Stimulated activated CD4-positive, alpha-beta T cell treated with anti-CD3 and anti-CD28 coated beads, Interleukin-15, amount 100 ng/mL, for 1 hour (primary cell): ENCODE measurements at places on chromosomes 5 and 9.

- DNase-seq = no peak
These were observed 12.0 kb upstream of the RNF130 start for GRCh38 chr5:180083529-180084060.

- DNase-seq = no peak
These were observed at the start of gene OR1B1 for GRCh38 chr9:122657527-122657926. OR1B1 (minus strand) TSS chr9:122657627.

DNA sequence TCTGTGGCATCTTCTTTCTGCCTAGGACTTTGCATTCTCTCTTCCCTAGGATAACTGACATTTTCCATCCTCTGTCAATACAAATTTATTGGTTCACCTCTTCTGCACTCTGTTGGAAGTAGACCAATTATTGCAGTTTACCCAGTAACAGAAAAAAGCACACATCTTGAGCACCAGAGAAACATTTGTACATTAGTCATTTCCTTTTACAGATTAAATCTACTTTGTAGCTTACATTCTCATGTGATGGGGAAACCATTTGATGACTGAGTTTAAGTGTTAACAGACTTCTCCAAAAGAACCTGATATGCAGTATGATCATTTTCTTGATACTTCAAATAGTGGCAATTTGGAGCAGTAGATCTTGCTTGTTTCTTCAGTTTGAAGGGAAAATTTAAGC lies 1098.8 kb downstream of the DTWD2 start:
- DNase-seq = no peak

DNA sequence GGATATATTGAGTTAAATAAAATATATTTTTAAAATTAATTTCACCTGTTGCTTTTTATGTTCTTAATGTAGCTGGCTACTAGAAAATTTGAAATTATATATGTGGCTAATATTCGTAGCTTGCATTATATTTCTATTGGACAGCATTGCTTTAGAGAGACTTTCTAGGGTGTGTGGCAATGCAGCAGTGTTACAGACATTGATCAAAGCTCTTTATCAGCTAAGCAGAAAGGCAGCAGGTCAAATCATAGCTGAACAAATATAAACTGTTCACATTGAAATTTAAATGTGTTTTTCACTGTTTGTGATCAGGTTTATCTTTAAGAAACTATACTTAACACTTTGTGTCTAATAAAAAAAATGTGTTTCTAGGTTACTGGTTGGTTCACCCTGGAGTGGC lies 52.6 kb downstream of the ITGA2 start:
- no peak for DNase-seq

- no peak for DNase-seq
These were observed 22.4 kb upstream of the FCN2 start for GRCh38 chr9:134858051-134858841.

GRCh38 chr9:136558373-136558772 lies 12.5 kb upstream of the NOTCH1 start:
- DNase-seq = no peak

DNA sequence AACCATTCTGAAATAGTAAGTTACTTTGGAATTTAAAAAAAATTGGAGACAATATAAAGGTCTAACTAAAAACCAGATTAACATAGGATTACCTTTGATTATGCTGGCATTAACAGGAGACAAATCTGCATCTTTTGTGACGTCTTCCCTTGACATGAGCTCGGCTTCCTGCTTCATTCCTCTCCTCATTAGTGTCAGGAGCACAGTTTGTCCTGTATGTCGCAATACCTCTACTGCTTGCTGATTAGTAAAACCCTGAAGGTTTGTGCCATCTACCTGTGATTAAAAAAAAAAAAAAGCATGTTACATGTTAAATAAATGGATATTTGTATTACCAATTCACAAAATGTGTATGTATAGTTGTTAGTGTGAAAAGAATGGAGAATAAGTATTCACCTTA lies 73.7 kb downstream of the MPDZ start:
- no peak for DNase-seq

DNA sequence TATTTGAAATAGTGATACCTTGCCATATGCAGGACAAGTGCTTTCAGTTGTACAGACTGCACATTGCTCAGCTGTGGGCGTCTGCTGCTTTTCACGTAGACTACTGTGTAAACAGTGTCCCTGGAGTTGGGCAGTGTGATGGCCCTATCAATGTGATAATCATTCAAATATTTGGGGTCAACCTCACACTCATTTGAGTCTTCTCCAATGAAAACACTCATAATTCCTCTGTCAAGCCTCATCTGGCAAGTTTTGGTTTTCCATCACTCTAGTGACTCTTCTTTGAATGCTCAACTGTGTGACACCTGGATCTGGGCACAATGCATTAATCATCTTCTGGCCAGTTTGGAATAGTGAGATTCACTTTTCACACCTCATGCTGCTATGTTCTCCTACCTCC lies 64.4 kb downstream of the UGCG start:
- no peak for DNase-seq

DNA sequence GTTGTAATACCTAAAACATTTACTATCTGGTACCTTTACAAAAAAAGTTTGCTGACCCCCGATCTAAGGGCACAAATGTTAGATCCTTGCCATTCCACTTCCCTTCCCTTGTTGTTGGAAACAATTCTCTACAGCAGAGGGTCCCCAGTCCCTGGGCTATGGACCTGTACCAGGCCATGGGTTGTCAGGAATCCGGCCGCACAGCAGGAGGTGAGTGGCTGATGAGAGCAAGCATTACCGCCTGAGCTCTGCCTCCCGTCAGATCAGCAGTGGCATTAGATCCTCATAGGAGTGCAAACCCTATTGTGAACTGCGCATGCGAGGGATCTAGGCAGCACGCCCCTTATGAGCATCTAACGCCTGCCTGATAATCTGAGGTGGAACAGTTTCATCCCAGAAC lies 248.5 kb downstream of the AP3B1 start:
- DNase-seq = no peak

DNA sequence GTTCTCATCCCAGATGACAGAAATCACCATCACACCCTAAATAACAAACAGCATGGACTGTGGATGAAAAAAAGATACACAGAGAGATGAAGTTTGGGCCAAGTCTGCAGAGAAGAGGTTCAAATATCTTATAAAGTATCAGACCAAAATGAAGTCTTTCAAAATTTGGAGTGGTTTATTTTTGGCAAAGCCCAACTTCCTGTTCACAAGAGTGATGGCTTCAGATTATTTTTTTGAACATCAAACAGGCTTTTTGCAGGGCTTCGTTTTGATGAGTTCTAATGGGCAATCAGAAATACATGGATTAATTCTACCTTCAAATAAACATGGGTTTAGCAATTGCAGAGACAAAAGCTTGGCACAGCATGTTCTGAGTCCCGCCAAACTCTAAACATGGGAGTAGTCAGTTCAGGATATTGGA lies 378.2 kb upstream of the RPS23 start:
- DNase-seq = no peak

- peak; percentile 26 for DNase-seq
These were observed 29.0 kb upstream of the CCNG1 start for GRCh38 chr5:163408311-163408923.

DNA sequence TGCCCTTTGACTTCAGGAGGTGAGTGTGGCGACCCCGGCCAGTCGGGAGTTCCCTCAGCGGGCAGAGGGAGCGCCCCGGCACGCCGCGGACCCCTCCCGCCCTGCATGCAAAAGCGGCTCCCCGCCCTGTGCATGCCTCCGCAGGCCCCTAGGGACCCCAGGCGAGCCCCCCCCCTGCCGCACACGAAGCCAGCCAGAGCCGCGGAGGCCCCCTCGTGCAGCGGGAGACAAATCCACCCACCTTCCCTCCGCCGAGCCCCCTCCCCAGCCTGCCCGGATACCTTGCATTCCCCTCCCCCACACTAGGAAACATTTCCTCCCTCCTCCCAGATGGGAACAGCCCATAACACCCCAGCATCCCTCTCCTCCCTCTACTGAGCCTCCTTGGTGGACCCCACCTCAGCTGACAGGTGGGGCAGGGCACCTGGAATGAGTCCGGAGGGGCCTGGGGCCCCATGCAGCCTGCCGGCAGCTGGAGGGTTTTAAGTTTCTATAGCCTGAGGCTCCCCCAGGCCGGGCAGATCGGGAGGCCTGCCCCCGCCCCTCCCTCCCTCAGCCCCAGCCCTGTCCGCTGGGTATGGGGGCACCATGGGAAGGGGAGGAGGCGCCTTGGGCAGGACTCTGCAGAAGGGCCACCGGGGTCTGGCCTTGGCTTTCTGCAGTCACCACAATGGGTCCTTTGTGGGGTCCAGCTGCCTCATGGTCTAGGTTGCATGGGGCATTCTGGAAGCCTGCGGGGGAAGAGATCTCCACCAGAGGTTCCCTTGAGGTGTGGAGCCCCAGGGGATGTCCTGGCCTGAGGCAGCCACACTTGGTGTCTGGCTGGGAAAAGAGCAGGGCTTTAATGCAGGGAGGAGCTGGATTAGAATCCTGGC lies 601 bp downstream of the ERGIC1 start:
- DNase-seq = no peak

- DNase-seq = no peak
These were observed 17.2 kb downstream of the FBXW11 start for GRCh38 chr5:171989276-171989675.

- no peak for DNase-seq
These were observed 101.6 kb upstream of the MAP1B start for GRCh38 chr5:72005671-72006070.

- DNase-seq = no peak
These were observed 33.3 kb downstream of the AHRR start for GRCh38 chr5:354581-355378.

GRCh38 chr9:106648799-106649198 lies 214.2 kb upstream of the ZNF462 start:
- DNase-seq = no peak

DNA sequence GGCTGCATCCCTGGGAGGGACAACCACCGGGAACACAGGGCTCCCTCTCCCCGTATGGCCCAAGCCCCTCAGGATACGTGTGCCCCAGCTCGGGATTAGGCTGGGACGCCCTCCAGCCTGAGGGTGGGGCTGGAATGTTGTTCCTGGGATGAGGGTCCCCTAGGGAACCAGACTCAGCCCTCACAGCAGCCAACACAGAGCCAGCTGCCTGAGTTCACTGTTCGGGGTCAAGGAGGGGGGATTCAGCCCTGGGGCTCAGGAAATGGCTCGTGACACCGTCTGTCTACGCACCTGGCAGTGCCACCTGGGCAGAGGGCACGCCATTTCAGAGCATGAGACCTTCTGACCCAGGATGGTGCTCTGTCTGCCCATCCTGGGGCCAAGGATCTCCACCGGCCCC lies 8.9 kb downstream of the RNF44 start:
- DNase-seq = no peak

GRCh38 chr9:79764374-79764773 lies 192.6 kb downstream of the TLE4 start:
- DNase-seq = no peak

DNA sequence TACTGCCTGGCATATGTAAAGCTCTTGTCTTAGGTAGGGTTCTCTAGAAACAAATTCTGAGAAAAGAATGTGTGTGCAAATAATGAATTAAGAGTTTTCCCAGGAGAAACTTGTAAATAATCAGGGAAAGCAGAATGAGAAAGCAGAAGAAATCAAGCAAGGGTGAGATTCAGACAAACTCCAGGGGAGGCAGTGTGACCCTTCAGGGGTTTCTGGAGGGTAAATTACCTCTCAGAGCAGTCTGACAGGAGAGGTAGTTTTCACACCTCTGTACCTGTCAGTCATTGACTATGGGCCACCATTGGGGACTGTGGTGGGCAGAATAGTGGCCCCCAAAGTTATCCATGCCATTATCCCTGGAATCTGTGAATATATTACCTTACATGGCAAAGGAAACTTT lies 124.6 kb downstream of the KCTD16 start:
- DNase-seq = no peak

- no peak for DNase-seq
These were observed 290.2 kb upstream of the RGMB start for GRCh38 chr5:98483301-98483685.

- DNase-seq = no peak
These were observed 34.3 kb upstream of the TBC1D2 start for GRCh38 chr9:98289614-98290201.

GRCh38 chr5:91145333-91145620 lies 237.8 kb downstream of the ARRDC3 start:
- no peak for DNase-seq

- DNase-seq = no peak
These were observed 227.5 kb downstream of the GNA14 start for GRCh38 chr9:77420641-77421040.

DNA sequence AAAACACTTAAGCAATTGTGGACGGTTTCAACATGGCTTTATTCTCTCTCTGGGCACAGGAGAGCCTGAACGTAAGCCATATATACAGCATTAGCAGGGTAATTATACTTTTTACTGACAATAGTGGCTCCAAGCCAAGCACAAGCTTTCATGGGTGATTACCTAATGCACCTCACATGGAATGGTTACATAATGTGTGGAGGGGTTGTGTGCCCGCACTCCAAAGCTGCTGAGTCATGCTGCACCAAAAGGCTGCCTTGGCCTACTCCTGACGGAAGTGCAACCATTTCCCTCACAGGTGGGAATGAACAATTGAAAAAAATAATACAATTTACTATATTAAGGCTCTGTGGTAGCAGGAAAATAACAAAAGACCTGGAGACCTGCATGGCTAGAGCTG lies 86.5 kb upstream of the ATP10B start:
- DNase-seq = no peak

GRCh38 chr5:167248257-167248656 lies 1043.2 kb upstream of the WWC1 start:
- no peak for DNase-seq

GRCh38 chr5:164422400-164422799 lies 917.0 kb downstream of the MAT2B start:
- DNase-seq = no peak

DNA sequence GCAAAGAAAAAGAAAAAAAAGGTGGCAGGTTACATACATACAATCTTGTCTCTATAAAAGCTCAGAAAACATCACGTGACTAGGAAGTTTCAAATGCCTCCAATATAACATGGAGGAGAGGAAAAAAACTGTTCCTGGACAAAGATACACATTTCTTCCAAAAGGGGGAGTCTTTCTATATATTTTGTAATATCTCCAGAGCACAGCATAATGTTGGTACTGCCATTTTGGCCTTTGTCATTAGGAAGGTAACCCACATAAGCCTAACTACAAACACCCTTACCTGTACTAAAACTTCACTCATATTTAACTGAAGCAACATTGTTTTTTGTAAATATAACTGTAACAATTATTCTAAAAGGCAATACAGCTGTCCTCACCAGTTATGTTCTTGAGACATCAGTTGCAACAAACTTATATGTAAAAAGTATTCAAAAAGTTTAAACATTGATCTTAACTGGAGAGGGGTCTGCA lies 1.2 kb upstream of the BTF3 start:
- no peak for DNase-seq

DNA sequence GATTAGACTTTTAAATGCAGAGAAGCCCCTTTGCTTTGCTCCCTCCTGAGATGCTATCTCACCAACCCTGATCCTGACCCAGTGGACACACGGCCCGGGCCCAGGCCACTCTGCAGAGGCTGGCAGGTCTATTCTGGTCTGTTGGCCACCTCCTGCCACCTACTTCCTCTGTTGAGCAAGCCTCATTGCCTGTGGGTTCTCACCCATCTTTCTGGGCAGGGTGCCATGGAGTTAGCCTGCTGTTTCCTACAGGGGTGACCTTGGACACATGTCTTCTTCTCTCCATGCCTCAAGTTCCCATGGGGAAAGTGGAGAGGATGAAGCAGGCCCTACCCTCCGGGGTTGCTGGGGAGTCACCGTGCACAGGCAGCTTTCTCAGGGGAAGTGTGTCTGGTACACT lies 266.2 kb upstream of the IRX1 start:
- no peak for DNase-seq

- DNase-seq = no peak
These were observed 843 bp downstream of the BSPRY start for GRCh38 chr9:113350107-113350661.
